ENCODE measurements at places on chromosomes 16 and 17.
A peak's percentile ranks its signal among the peaks of the same experiment; 100 is the strongest.

GRCh38 chr16:58516768-58517107, 1.4 kb downstream of the SETD6 start:
- no peak for DNase-seq

GRCh38 chr17:83119987-83120864, 40.8 kb downstream of the METRNL start:
- DNase-seq: no peak

DNA sequence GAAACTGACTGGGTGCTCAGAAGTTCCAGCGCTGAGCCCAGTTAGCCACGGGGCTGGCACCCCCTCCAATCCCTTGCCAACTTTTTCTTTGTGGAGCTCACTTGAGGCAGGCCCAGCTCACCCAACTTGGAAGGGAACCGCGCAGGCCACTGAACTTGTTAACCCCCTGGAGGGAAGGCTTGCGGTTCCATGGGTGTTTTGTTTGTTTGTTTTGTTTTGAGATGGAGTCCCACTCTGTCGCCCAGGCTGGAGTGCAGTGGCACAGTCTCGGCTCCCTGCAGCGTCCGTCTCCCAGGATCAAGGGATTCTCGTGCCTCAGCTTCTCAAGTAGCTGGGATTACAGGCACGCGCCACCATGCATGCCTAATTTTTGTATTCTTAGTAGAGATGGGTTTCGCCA, 34.1 kb upstream of the NDRG4 start:
- DNase-seq: no peak

DNA sequence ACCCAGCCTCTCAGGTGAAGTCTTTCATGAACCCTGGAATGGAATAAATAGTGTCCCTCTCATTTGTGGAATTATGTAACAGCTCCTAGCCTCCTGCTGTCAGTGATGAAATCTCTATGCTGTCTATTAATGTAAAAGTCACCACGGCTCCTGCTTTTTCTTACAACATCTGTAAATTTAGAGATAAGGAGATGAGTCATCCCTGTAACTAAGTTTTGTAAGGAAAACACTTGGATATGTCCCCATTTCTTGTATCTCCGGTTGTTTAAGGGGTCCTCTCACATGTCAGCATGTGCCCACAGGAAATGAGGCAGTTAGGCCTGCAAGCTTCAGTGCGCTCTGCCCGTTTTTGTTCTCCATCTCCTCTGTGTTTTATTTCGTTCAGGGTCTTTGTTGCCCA, 2.8 kb upstream of the NAT9 start:
- DNase-seq: no peak

DNA sequence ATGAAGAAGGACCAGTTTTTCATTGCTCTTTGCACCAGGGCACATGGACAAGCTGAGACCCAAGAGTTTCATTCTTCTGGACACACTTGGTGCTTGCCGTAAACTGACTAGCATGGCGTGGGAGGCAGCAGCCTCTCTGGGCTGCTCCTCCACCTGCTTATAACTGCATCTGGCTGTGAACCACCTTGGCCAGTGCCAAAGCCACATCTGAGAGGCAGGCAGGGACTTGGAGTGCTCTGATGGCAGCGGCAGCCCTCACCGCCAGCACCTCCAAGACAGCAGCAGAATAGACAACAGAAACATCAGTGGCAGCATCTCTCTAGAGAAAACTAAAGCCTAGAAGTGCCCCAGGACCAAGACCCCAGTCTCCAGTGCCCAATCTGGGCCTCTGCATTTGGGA, 4.7 kb downstream of the KRT37 start:
- DNase-seq: no peak

- DNase-seq: no peak
Measured at GRCh38 chr16:3536271-3536731, 35.5 kb downstream of the CLUAP1 start.

- no peak for DNase-seq
Measured at GRCh38 chr17:80055597-80055996, 19.2 kb downstream of the CCDC40 start.

DNA sequence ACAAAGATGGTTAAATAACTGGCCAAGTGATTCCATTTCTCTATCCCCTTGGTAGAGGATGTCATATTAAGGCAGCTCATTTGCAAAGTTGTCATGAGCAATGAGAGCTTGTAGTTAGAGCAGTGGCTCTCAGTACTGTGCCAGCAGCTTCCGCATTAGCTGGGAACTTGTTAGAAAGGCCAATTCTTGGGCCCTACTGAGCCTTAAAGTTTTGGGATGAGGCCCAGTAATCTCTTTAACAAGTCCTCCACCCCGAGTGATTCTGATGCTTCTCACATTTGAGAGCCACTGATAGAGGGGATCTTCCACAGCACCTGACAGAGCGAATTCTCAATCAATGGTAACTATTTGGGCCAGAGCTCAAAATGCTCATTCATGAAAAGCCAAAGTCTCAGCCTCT, 20.2 kb upstream of the CCL1 start:
- DNase-seq: no peak

GRCh38 chr17:75366432-75366831, 39.0 kb downstream of the GRB2 start:
- DNase-seq: no peak

- no peak for DNase-seq
Measured at GRCh38 chr16:13994239-13995106, 74.5 kb downstream of the ERCC4 start.

DNA sequence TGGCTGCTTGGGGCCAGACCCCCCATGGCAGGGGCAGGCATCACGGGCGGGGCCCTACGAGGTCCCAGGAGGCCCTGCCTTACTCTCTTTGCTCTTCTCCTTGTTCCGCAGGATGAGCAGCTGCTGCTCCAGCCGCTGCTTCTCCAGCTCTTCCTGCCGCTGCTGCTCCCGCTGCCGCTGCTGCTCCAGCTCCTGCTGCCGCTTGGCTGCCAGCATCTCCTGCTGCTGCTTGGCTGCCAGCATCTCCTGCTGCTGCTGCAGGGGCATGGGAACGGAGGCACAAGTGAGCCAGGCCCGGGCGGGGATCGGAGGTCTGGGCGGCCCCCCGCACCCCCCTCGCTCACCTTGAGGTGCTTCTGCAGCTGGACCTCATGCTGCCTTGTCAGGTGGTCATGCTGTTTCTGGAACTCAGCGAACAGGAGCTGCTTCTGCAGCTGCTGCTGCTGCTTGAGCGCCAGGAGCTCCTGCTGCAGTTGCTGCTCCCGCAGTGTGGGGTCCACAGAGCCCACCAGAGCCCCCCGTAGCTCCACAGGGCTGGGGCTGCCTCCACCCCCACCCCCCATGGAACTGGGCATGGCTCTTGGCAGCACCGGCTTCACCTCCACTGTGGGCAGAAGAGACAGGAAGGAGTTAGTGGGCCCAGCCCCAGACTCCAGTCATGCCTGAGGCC, 22.8 kb downstream of the G6PC3 start:
- no peak for DNase-seq

DNA sequence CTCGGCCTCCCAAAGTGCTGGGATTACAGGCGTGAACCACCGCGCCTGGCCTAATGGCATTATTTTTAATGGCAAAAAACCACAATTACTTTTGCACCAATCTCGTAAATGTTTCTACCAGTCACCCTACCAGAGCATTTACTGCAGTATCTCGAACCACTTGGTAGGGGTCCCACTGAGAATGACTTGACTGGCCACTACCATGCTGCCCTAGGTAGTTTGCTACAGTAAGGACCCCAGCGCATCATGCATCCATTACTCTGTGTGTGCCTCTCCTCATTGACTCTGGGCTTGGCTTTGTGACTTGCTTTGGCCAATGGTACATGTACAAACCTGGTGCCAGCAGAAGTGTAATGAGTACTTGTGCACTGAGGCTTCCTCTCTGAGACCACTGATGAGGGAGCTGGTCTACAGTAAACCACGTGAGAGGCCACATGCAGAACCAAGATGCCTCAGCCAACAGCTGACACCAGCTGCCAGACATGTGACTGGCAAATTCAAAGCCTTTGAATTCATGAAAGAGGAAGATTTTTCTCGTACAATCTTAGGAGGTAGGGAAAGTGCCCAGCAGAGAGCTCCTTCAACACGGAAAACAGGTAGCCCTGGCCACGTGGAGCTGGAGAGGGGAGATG, 421.7 kb upstream of the C16orf82 start:
- no peak for DNase-seq

GRCh38 chr17:61398721-61399130, 917 bp upstream of the TBX2 start:
- no peak for DNase-seq

DNA sequence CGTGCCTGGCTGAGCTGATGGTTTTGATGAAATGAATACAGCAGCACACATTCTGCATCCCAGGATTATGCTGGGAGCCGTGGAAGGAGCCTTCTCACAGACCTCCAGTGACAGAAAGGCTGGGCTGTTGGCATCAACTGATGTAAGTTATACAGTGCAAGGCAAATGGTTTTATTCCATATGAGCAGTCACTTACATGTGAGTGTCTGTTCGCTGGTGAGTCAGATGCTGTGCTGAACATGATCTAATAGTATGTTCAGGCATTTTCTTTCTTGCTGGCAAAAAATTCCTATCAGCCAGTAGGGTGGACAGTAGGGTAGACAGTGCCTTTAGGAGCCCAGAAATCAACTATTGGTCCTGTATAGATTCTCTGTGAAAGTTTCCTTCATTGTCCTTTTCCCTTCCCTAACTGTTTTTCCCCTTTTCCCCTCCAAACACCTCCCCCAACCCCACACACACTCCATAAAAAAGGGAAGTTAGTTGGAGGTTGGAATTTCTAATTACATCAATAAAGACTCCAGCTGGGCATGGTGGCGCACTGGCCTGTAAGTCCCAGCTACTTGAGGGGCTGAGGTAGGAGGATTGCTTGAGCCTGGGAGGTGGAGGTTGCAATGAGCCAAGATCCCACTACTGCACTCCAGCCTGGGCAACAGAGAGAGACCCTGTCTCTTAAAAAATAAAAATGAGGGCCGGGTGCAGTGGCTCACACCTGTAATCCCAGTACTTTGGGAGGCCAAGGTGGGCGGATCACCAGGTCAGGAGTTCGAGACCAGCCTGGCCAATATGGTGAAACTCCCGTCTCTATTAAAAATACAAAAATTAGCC, 36.2 kb downstream of the LDHD start:
- peak; percentile 68 for DNase-seq

GRCh38 chr17:62737513-62737912, 70.6 kb downstream of the MARCHF10 start:
- no peak for DNase-seq

DNA sequence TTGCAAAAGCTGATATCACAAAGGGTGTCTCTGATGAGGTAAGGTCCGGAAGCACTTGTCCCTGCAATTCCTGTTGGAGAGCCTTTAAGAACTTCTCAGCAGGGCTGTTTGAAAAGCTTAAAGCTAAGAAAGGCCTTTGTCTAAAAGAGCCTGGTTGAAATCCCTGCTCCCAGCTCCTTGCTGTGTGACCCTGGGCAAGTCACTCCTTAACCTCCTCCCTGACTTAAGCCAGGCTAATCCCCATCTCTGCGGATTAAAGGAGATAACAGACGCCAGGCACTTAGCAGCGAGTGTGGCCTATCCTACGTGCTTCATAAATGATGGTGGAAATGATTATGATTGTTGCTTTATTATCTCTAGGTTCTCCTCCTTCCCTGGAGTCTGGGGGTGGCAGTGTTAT, 368.0 kb upstream of the RBFOX1 start:
- DNase-seq: no peak

DNA sequence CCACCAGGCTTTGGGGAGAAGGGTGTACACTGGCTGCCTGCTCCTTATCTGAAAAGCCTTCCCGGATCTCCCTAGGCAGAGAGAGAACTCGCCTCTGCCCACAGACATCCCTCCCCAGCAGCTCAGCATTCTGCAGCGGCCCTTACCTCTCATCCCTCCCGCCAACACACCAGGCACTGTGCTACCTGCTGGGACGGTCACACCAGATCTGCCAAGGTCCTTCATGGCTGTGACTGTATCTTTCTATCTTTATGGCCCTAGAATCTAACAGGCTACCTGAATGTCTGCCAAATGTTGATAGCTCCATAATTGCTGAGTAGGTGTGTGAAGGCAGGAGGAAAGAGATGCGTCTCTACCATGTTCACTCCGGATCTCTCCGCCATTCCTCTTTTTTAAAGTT, 7.9 kb downstream of the TSNAXIP1 start:
- no peak for DNase-seq

DNA sequence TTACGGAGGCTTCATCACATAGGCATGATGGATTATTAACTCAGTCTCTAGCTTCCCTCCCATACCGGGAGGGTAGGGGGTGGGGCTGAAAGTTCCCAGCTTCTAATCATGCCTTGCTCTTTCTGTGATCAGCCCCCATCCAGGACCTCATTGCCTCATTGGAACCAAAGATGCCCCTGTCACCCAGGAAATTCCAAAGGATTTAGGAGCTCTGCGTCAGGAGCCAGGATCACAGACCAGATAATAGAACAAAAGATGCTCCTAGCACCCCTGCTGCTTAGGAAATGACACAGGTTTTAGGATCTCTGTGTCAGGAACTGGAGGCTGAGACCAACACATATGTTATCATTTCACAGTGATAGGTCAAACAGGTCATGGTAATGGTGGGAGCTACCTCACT, 9.7 kb downstream of the USB1 start:
- DNase-seq: no peak

DNA sequence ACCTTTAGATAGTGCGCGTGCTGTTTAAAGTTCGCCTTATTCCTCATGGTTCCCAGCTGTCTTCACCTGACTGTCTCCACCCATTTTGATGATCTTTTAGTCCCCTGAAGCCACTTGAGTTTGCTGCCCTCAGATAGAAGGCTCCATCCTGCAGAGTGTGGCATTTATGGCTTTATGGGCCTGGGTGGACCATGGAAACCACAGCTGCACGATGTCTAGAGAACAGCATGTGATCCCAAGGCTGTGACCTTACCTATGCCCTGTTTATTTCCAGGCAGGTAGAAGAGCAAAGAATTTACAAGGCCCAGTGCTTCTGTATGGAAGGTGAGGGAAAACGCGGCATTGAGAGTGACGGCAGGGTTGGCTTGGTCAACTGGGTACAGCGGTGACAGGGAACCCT, 356.9 kb downstream of the SLC39A11 start:
- DNase-seq: no peak

DNA sequence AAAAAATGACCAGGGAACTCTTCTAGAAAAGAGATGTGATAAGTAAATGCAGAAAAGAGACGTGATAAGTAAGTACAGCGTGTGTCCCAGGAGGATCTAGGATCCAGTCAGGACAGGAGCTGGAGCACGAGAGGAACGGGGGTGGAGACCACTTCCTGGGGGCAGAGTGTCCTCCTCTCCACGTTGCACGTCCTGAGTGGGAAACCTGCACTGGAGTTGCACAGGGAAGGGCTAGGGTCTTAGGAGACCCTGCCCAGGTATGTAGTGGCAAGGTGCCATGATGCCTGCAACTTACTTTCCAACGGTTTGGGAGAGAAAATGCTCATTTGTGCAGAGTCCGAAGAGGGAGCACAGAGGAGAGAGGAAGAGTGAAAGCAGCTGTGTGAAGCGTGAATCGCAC, 55.8 kb downstream of the RNF213 start:
- no peak for DNase-seq

DNA sequence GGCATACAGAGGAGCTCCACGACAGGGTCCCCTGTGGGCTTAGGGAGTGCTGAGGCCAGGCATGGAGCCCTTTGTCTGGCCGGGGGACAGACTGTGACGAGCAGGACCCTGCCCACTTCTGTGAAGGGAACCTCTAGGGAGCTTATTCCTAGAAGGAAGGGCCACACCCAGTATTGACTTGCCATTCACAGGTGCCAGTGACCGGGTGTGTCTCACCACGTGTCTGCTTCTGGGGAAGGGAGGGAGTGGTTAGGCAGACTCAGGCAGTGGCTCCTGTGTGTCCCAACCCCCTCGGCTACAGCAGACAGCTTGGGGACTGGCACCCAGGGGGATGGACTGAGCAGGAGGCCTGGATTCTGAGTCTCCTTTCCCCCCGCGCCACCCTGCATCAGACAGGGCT, 57.2 kb downstream of the SOCS1 start:
- DNase-seq: peak; percentile 56

- peak; percentile 14 for DNase-seq
Measured at GRCh38 chr16:56451753-56452689, 667 bp downstream of the OGFOD1 start.

Data from H54 (cell line).